KBM-7 (cell line): ENCODE measurements at places on chromosomes 11 and 22.

- no peak for DNase-seq
These were observed 38.9 kb downstream of the FZD4 start for GRCh38 chr11:86916330-86916729.

- no peak for DNase-seq
These were observed 19.3 kb downstream of the CACNA1I start for GRCh38 chr22:39589875-39590274.

DNA sequence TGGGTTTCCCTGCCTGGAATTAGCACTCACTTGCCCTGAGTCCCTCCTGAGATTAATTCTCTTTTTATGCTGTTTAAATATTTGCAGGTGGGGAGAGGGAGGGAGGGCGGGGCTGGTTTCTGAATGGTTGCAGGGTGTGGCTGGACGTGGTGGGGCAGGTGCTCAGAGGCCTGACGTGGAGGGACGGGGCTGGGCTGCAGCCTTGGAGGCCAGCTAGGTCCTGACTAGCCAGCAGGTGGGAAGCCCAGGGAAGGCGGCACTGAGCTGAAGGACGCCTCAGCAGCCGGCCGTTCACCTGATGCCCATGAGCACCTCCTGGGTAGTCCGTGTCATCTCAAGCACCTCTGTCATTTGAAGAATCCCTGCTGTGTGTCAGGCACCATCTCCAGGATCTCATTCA, 21.3 kb downstream of the SGSM1 start:
- DNase-seq, result no peak

DNA sequence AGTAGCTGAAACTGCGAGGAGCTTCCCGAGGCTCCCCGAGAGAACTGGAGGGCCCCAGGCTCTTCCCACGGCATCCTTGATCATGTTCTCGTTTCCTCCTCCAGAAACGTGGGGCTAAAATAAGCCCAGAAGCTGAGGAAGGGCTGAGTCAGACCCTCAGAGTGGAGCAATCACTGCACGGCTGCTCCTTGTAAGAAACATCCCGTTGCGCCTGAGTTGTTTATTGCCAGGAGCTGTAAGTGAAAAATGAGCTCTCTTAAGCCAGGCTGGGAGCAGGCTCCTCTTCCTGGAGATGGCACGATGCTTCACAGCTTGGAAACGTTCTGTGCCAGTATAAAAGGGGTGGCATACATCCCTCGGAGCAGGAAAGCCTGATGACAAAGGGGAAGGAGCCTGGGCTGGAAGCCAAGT, 47.3 kb upstream of the SYN3 start:
- no peak for DNase-seq

GRCh38 chr11:127358160-127358559, 357.6 kb upstream of the KIRREL3 start:
- no peak for DNase-seq

DNA sequence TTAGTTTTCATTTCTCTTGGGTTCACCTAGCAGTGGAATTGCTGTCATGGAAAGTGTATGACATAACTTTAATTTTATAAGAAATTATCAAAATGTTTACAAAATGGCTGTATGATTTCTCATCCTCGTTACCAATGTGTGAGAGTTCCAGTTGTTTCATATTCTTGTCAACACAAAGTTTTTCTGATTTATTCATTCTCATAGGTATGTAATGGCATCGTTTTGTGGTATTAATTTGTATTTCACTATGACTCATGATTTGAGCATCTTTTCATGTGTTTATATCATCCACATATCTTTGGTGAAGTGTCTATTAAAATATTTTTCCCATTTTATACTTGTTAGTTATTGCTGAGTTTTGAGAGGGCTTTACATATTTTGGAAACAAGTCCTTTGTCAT, 5.5 kb downstream of the FAM111B start:
- DNase-seq, result no peak
